ENCODE measurements at places on chromosomes 16 and 17.

DNA sequence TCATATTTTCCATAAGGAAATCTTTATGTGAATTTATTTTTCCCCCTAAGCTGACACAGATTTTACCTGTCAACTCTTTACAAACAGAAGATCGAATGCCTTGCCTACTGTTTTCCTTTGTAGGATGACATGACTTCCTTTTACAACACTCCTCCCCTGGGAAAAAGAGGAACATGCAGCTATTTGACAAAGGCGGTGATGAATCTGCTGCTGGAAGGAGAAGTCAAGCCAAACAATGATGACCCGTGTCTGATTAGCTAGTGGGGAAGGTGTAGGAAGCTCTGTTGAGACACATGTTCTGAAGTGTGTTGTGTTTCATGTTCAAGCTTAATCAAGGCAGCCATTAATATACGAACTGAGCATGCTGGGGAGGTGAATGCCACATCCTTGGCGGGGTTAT lies 238.0 kb downstream of the PHKB start:
- DNase-seq, result no peak

DNA sequence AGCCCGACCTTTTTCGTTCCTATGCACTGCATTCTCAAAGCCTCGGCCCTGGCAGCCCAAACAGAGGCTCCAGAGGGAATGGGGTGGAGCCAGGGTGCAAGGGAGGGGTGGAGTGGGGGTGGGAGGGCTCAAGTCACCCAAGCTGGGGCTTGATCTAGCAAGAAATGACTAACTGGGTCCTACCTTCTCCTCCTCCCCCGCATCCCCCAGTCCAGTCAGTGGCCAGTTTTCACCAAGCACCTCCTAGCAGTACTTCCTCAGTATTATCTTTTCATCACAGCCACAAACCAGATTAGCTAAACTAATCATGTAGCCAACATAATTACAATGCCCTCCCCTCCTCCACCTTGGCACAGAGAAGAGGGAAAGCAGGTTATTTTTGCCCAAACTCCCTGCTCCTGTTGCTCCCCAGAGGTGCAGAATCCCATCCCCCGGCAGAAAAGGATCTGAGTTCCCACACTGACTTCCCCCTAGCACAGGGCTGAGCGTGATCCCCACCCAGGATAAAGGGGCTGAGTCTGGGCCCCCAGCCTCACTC lies 2.2 kb downstream of the JUP start:
- DNase-seq, result no peak

DNA sequence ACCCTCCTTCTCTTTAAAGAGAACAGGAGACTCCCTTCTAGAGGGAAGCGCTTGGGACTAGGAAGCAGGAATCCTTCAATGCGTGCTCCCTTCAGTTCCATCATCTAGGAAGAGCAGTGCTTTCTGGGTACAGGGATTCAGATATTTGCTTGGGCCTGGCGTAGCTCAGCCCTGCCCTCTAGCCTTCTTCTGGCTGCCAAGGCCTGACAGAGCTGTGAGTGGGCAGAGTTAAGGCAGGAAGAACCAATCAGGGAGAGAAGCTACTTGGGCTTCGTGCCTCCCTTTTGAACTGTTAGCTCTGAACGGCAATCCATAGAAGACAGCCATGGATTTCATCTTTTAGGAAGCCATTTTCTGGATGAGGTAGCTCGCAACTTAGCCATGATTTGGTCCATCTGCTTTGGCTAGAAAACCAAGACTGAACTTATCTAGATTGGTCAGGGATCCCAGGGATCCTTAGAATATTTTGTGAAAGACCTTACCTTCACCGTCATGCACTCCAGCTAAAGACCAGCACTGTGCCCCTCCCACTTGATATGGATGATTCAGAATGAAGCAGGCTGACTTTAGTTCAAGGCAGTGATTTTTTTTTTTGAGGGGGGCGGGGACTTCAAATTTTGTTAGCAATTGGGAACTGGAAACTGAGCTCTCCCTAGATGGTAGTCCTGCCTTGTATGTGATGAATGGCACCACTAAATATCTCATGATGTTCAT lies 2.5 kb upstream of the CORO6 start:
- DNase-seq, result no peak

DNA sequence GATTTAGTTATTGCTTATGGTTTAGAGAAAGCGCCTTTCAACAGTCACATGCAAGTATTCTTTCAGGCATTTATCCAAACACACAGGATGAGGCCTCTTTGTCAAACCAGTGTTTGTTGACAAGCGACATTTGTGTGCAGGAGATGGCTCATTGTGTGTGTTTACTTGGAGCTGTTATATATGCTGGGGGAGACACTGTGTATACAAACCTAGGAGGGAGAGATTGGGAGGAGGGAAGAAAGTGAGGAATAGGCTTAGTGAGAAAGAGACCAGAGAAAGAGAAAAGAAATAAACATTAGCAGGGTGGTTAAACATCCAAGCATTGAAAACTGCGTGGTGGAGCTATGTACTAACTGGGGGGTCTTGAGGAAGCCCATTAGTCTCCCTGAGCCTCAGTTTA lies 437.6 kb downstream of the MAF start:
- no peak for DNase-seq

DNA sequence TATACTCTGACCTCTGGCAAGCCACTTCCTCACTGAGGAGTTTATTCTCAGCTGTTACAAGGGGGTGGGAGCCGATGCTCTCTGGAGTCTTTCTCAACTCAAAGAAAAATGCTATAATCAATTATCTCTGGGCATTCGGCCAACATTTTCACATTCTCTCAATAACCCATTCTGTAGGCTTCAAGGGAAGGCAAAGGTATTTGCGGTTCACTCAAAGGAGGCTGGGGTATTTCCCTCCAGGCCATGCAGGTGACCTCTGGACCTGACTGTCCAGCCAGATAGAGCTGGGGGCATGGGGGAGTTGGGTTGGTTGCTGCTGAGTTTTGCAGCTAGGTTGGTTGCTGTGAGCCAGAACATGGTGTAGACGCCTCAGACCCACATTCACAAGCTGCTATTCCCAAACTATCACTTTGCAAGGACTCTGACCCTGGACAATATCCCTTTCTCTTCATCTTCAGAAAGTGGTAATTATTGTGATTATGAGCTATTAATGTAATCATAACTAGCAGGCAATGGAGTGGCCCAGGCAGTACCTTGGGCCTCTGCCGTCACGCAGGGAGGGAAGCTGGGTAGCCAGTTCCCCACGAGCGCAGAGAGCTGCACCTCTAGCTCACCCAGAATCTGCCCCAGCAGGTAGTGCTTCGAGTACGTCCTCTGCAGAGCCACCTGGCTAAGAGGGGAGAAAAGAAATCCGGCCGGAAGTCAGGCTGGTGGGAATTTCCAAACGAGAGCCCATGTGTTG lies 42.1 kb downstream of the AIPL1 start:
- DNase-seq, result no peak

DNA sequence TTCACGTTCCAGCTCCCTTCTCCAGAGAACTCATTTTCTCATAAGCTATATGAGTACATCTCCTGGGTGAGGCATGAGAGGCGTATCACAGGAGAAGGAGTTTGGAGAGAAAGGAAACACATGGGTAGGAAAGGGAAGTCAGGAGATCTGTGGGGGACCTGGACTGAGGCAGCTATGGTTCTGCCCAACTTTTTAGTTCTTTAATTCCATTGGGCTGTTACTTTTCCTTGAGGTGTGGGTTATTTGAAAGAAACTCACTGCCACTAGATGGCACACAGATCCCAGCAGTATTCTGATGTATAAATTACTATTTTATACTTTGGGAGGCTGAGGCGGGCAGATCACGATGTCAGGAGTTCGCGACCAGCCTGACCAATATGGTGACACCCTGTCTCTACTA lies 63.6 kb downstream of the NUP93 start:
- no peak for DNase-seq

DNA sequence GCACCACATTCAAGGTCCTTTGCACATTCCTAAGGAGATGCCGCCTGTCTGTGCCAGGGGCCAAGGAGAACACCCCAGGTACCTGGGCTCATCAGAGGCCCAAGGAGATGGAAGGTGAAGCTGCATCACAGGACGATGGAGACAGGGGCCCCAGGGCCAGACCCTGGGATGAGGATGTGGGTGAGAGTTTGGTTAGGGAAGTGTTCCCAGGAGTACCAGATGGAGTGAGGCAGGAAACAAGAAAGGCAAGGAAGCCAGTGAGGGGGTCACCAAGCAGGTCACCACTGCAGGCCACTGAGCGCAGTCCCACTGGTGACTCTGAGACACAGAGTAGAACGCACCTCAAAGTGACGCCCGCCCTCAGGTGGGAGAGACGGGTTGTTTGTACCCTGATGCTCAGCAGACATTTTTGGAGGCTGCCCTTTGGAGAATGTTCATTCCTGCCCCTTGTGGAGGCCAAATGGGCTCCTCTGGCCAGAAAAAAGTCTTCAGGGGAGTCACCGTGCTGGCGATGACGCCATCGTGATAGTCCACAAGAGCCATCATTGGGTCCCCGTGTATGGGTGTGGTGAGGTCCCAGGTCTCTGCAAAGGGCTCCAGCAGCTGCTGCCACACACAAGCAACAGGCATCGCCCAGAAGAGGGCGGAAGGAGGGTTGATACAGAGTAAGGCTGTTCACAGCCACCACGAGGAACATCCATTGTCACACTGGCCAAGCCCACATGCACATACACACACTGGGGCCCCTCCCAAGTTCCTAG lies 57.5 kb downstream of the BEAN1 start:
- DNase-seq, result no peak

- no peak for DNase-seq
These were observed 825.1 kb upstream of the EEF2KMT start for GRCh38 chr16:5922686-5923085.

DNA sequence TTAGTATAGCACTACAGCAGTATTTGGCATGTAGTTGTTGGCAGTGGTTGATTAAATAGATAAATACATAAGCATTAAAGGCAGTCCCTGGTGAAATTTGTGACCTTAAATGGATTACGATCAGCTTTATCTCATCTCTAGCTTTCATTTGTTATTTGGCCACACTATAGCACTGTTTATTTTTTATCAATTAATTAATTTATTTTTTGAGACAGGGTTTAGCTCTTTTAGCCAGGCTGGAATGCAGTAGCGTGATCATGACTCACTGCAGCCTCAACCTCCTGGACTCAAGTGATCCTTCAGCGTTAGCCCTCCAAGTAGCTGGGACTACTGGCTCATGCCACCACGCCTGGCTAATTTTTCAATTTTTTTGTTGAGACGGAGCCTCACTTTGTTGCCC lies 18.7 kb upstream of the ARHGAP17 start:
- DNase-seq, result no peak

DNA sequence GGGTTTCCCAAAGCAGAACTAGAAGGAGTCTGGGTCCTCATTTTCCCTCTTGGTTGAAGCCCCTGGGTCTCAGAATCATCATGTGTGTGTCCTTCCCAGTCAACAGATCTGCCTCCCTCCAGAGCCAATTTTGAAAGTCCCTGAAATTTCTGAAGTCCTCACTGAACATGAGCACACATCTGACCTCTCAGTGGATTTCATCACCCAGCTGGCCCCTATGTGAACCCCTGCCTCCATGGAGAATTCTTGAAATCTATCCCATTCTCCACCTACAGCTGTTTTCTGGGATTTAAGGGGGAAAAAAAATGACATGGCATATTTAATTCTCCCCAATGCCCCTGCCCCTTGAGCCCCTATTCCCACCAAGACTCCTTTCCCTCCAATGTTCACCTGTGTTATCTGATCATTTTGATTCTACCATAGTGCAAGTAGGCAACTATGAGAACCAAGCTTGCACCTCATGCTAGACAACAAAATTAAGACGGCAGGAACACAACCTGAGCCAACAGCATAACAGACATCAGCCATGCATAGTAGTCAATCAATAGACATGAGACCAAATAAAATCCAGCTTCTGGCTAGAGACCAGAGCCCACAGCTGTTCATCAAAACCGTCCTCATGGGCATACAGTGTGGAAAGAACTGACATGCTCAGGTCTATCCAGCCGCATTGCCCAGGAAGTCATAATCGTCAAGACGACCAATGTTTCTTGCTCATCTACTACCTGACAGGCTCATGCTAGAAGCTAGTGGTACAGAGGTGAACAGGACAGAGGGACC lies 14.9 kb downstream of the SOX9 start:
- DNase-seq, result no peak

DNA sequence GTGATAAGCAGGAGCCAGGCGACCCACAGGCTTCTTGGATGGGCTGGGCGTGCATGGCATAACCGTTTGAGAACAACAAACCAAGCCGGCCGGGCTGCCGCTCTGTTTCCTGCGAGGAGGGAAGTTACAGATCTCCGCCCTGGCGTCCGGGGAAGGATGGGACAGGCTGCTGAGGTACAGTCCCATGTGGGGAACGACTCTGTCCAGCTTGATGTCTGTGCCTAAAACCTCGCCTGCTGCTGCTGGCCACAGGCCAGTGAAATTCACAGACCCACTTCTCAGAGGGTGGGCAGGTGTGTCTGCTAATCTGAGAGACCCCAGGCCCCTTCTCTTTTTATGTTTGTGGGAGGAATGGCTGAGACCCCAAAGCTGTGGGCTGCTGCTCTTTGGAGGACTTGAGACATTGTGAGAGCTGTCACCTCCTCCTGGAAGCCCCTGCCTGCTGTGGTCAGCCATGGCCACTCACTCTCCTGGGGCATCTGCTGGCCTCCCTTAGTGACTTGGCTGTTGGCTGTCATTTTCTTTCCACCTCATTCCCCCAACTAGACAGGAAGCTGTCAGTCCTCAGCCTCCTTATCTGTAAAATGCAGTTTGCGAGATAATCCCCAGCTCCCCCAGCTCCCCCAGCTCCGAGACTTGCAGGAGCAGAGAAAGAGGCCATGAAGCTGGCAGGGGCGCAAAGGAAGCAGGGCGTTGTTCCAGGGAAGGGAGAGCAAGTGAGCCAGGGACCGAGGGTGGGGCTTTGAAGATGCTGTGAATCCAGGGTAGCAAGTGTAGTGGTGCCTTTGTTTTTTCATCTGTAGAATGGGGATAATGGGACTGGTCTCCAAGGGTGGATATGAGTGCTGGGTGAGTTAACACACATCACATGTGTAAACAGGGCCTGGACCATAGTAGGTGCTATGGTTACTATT lies 51.0 kb downstream of the CMIP start:
- no peak for DNase-seq

GRCh38 chr17:22128723-22129122 lies 436.4 kb downstream of the KCNJ18 start:
- DNase-seq, result no peak

- no peak for DNase-seq
These were observed 5.0 kb downstream of the GCGR start for GRCh38 chr17:81808778-81809555.

GRCh38 chr17:57130708-57131461 lies 45.8 kb downstream of the AKAP1 start:
- peak; percentile 83 for DNase-seq

DNA sequence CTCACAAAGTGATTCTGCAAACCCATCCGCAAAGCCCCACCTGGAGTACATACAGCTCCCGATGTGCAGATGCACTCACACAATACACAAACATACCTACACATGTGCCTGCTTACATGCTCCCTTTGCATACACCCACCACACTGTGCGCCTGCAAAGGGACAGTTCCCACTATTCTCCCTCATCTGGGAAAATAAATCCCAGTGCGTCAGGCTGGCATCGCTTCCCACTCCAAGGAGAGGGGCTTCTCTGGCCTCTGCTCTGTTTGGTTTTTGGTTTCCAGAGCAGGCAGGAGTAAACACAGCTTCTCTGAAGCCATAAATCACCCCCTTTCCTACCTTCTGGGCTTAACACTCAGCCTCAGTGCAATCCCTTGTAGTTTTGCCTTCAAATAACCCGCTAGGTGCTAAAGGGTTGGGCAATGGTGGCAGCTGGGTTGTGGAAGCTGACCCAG lies 14.7 kb downstream of the HOXB4 start:
- no peak for DNase-seq

- DNase-seq, result no peak
These were observed 33.6 kb downstream of the LGALS9 start for GRCh38 chr17:27664606-27664965.

Data from activated gamma-delta T cell treated with Interleukin-2 at 50 U/mL for 16 hours (primary cell).